ENCODE measurements at places on chromosomes 2 and 18. TPM values are rescaled to one million over a fixed set of nuclear protein-coding genes. Genes with fewer than 3 reads are reported as not detected.

DNA sequence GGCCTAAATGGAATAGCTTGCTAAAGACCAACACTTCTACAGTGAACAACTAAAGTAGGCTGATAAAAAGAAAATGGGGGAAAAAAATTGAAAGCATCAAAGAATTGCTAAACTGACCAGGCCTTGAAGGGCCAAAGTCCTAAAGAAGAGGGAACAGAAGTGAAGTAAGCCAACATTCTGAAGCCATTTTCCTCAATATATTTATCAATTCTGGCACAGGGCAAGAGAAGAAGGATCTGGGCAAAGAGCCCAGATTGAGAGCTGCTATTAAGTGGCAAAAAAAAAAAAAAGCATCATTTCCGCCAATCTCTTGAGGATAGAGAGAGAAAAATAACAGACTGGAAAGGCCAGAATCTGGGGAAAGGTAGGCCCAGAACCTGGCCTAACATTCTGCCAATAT lies 25.7 kb downstream of the FANCL start:
- no peak for DNase-seq

DNA sequence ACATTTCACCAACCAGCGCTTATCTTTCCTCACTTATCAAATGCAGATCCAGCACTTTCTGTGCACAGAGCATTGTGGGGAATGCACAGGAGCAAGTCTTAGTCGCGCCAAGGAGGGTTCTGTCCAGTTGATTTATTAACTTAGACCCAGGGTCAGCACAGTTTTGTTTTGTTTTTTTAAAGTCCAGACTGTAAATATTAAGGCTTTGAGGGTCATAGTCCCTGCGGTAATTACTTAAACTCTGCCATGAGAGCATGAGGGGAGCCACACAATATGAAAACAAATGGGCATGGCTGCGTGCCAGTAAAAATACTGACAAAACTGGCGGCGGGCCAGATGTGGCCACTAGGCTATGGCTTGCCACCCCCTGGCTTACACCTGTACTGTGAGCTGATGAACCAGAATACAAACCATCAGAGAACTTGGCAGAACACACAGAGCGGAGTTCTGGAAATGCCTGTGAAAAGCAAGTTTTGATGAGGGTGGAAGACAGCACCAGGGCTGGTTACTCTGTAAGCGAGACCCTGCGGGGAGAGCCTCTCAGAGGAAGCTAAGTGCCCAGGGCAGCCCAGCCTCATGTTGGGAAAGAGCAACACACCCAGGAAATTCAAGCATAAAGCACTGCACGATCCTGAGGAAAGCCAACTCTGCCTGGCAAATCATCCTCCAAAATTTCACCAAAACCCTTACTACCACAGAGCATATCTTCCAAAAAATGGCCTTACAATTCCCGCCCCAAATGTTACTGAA lies 43.6 kb downstream of the L3MBTL4 start:
- no peak for DNase-seq

DNA sequence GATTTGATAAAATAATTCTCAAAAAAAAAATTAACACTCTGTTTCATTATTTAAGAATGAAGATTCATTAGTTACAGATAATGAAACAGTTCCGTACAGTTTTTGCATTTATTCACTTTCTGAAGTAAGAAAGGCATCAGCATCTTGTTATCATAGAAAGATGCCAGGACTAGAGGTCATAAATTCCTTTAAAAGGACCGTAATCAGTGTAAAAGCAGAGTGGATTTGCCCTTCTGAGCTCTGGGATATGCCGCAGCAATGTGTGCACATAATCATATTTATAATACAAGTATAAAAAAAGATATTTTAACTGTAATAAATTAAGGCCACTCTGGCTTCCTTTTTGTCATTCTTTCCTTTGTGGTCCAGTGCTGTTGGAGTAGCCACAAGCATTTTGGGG lies 37.5 kb upstream of the COL5A2 start:
- no peak for DNase-seq

The TUBA4B gene
- total RNA-seq = not detected

GRCh38 chr18:5420906-5421305 lies 122.9 kb downstream of the EPB41L3 start:
- no peak for DNase-seq

DNA sequence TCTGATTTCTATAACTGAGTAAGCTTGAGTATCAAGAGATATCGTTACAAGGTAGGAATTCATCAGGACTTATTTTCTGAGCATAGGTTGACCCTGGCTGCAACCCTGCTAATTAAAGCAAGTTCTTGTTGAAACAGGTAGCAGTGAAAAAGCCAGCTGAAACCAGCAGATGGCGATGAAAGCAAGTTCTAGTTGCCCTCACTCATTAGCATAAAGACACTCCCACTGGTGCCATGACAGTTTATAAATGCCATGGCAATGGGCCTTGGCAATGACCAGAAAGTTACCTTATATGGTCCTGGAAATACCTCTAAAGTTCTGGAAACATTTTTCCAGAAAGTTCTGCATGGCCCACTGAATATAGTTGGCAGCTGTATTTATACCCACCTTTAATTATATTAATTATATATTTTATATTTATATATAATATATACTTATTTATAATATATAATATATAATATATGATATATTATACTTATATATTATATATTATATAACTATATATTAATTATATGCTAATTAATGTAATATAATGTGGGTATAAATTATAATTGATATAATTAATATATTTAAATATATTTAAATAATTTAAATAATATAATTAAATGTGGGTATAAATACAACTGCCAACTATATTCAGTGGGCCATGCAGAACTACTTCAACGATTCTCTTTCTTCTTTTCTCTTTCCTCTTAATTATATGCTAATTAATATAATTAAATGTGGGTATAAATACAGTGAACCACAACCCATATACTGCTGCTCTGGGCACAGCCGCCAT lies 188.0 kb downstream of the CDH7 start:
- DNase-seq = peak; percentile 88

The DES gene
- total RNA-seq = 1.6 TPM

The PER2 gene
- 34.7 TPM for total RNA-seq

The TEX44 gene
- not detected for total RNA-seq

The CCDC148 gene
- 2.7 TPM for total RNA-seq

The PKDCC gene
- total RNA-seq = 85.3 TPM

- DNase-seq = no peak
These were observed 60.8 kb downstream of the KIF5C start for GRCh38 chr2:148935791-148936190.

The CAPG gene
- 98.3 TPM for total RNA-seq

GRCh38 chr2:143071185-143071876 lies 57.9 kb upstream of the ARHGAP15 start:
- no peak for DNase-seq

The CIDEA gene
- total RNA-seq = not detected

DNA sequence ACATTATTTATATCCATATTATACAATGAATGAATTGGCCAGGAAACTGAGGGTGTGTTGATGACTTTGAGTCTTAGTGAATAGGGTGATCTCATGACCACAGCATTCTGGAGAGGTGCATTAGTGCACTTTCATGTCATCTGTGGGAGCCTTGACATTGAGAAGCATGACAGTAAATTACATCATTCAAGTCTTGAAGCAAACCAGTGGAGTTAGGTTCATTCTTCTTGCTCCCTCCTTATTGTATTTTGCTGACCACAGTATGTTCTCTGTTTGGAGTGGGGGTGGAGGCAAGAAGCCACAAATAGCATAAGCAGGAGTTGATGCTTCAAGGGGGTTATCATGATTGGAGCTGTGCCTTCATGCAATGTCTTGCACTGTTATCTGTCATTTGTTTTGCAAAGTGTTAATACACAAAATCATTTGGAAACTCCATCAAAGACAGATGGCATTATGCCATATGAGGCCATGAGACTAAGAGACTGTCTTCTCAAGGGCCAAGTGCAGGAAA lies 680.2 kb downstream of the NYAP2 start:
- DNase-seq = no peak

DNA sequence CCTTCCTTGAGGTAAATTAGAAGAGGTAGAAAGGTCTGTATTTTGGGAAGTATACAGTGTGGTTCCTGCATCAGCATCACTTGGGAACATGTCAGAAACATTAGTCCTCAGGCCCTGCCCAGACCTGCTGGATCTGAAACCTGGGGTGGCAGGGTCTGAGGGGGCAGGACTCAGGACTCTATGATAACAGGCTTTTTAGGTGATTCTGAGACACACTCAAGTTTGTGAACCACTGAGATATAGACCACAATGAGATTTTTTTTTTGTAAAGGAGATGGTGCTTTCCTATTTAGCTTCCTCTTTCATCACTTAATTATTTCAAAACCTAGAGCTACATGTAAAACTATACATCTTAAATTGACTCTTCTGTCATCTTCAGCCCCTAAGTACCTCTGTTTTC lies 262.7 kb upstream of the SPOPL start:
- DNase-seq = no peak

GRCh38 chr2:68594674-68595492 lies 48.5 kb upstream of the PROKR1 start:
- DNase-seq = peak; percentile 82

DNA sequence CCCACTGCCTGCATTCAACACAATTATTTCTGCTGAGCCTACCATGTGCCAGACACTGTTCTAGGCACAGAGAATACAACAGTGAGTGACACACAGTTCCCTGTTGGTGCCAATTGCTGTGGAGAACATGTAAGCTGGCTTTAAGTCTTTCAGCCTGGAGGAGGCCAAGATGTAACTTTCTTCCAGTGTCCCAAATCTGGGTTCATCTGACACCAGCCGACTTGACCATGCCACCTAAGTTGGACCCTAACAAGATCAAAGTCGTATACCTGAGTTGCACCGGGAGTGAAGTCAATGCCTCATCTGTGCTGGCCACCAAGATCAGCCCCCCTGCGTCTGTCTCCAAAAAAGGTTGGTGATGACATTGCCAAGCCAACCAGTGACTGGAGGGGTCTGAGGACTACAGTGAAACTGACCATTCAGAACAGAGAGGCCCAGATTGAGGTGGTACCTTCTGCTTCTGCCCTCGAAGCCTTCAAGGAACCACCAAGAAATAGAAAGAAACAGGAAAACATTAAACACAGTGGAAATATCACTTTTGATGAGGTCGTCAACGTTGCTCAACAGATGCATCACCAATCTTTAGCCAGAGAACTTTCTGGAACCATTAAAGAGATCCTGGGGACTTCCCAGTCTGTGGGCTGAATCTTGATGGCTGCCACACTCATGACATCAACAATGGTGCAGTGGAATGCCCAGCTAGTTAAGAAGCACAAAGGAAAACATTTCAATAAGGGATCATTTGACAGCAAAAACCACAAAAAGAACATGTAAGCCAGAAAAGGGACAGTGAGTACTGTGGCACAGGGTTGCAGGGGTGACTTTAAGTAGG lies 6.3 kb downstream of the TRABD2A start:
- DNase-seq = peak; percentile 13

DNA sequence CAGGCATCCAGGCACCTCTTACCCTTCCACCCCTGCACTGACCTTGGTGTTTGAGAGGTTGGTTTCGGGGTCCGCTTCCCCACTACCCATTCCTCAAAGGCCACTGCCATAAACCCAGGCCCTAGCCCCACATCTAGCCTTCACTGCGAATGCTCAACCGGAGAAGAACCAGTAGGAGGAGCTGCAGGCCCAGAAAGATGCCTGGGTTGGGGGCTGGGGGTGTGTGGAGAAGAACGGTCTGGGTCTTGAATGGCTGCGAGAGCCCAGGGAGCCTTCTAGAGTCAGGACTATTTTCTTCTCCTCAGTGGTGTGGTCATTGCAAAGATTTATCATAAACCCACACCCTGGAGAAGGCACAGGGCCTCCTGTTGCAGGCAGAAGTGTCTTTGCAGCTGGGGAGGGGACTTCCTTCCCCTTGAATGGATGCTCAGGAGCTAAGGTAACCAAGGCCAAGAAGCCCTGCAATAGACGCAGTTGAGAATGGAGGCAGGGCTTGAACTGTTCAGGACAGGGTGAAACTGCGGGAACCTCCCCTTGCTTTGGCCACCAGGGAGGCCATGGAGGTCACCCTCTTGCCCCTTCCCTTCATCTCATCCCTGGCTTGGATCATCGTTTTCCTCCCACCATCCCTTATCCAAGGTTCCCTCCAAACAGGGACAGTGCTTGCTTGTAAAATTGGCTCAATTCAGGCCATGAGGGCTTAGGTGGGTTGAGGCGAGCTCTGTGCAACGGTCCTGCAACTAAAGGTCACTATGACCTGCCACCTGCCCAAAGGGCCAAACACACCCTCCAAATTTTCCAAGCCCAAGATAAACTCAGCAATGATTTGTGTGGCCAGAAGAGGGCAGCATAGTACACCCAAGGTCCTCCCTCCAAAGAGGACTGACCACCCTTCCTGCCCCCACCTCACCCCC lies 20.9 kb downstream of the THNSL2 start:
- peak; percentile 89 for DNase-seq

DNA sequence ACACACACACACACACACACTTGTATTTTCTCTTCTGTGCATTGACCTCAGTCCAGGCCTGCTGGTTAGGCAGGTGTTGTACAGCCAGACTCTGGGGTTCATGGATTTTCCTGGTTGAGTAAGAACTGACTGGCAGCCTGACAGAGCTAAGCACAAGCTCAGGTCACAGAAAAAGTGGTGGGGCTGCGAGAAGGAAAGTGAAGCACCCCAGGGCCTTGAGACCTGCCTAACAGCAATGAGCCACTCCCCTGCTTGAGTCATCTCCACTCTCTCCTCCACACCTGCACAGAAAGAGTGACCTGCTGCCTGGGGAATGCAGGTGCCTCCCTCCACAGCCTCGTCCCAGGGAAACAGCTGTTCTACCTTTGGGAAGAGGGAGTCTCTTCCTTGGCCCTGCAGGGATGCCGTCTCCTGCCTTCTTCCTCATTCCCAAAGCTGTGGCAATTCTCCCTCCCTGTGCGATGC lies 91.4 kb upstream of the LGALSL start:
- DNase-seq = peak; percentile 68

- no peak for DNase-seq
These were observed 197.0 kb downstream of the MYT1L start for GRCh38 chr2:2134037-2134436.

The FRZB gene
- 52.1 TPM for total RNA-seq

GRCh38 chr2:228689053-228689452 lies 507.6 kb upstream of the SPHKAP start:
- DNase-seq = peak; percentile 88

DNA sequence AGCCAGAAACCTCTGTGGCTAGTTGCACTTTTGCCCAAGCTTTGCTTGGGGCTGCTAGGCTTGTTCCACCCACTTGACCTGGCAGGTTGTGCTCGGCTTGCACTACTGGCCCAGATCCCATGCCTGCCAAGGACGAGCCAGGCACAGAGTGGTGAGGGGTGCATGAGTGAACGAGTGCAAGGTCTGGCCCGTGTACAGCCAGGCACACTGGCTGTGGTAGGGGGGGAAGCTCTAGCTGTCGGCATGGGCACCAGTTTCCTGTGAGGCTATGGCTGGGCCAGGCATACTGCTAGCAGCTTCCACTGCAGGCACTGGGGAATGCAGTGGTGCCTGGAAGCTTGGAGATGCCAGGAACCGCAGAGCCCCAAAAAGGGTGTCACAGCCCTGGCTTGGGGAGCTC lies 210.4 kb downstream of the AKAIN1 start:
- DNase-seq = no peak

- no peak for DNase-seq
These were observed 11.7 kb downstream of the PROC start for GRCh38 chr2:127429844-127430425.

DNA sequence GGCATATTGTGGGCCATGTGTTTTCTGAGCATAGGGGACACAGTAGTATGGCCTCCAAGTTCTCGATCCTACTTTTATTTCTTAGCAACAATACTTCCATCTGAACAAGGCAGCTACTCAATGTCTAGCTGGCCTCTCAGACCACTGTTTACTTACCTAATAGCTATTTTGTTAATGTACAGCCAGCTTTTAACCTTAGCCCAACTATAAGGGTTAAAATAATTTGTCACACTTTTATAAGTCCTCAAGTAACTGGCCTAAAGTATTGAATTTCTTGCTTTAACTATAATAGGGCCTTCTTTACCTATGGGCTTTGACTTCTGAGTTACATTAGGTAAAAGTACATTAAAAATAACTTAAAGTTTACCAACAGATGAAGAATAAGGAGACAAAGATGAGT lies 117.4 kb downstream of the GAREM1 start:
- DNase-seq = no peak
